ENCODE measurements at places on chromosomes 3 and 15. TPM values are rescaled to one million over a fixed set of nuclear protein-coding genes. Genes with fewer than 3 reads are reported as not detected.

GRCh38 chr3:59573911-59574310 lies 524.1 kb upstream of the CFAP20DC start:
- H3K4me3 ChIP-seq, result no peak overlapping the region
- H3K36me3 ChIP-seq, result no peaks in the 10 kb centered on the region
- H3K27me3 ChIP-seq, result peaks cover 2% of the 10 kb centered on the region

DNA sequence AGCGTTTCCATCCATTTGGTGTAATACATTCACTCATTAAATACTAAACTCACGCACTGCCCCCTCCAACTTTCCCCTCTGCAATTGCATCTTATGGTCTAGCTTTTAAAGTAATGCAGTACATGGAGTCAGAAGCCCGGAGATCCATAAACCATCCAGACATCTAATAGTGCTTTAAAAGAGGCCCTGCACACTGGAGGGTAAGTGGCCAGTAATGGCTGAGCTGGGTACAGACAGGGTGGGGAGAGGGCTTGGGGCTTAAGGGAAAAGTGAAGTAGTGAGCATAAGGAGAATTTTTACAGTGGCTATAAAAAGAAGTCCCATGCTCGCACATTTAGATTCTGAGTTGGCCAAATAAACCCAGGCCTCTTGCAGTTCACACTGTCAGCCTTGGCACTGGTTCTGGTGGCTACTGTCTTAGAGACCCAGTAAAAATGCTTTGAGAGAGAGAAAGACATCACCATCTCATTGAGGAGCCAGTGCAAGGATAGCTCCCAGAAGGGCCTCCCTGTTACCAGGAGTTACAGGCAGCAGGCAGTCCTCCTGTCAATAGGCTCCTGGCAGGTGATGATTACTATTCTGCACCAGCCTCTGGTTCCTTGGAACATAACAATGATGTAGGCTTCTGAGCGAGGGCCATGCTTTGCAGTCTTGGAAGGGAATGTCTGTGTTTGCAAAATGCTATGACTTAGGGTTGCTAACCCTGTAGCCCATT lies 112.6 kb upstream of the NEO1 start:
- H3K27me3 ChIP-seq, result peaks cover 17% of the 10 kb centered on the region
- H3K4me1 ChIP-seq, result no peaks in the 10 kb centered on the region
- no peaks in the 10 kb centered on the region for H3K36me3 ChIP-seq
- no peak for DNase-seq
- H3K4me3 ChIP-seq, result no peak overlapping the region
- H3K27ac ChIP-seq, result no peak overlapping the region

The A4GNT gene
- not detected for total RNA-seq

GRCh38 chr3:86990012-86990733 lies 776 bp downstream of the VGLL3 start:
- peak overlapping the region; percentile 95 for H3K4me3 ChIP-seq
- H3K36me3 ChIP-seq, result peaks cover 42% of the 10 kb centered on the region
- peaks cover 51% of the 10 kb centered on the region for H3K4me1 ChIP-seq

The KLHL40 gene
- total RNA-seq, result not detected

DNA sequence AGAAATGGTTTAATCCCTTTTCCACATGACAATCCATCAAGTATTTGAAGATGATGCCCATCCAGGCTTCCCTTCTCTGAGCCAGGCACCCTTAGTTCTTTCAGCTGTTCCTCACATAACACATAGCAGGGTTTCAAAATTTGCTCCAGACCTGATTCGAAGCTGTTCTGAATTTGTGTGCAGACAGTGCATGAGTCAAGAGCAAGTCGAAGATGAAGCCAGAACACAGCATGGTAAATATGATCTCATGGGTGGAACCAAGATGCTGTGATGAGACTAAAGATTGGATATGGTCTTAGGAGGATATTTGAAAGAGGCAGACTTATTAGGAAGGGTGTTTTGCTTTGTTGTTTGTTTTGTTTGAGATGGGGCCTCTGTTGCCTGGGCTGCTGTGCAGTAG lies 32.6 kb upstream of the PDE8A start:
- no peaks in the 10 kb centered on the region for H3K36me3 ChIP-seq
- no peak overlapping the region for H3K4me3 ChIP-seq
- no peaks in the 10 kb centered on the region for H3K27me3 ChIP-seq
- DNase-seq, result no peak
- H3K4me1 ChIP-seq, result peaks cover 13% of the 10 kb centered on the region

DNA sequence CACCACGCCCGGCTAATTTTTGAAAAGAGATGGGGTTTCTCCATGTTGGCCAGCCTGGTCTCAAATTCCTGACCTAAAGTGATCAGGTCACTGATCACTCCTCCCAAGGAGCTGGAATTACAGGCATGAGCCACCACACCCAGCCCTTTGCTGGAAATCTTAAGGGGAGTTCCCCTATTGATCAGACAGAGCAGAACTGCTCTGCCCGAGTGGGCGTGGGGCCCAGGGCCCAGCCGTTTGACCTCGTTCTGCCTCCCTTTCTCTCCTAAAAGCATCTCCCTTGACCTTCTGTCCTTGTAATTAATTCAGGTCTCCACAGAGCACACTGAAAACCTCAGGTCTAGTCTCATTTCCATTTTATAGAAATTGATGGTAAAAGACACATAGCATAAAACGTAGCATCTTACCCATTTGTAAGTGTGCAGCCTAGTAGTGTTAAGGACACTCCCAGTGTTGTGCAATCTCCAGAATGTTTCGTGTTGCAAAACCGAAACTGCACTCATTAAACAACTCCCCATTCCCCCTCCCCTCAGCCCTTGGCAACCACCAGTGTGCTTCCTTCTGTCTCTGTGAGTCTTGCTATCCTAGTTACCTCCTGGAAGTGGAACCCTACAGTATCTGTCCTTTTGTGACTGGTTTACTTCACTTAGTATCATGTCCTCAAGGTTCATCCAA lies 89.3 kb downstream of the SLCO3A1 start:
- no peak overlapping the region for H3K4me3 ChIP-seq
- H3K4me1 ChIP-seq, result peaks cover 2% of the 10 kb centered on the region
- H3K27ac ChIP-seq, result no peak overlapping the region
- H3K36me3 ChIP-seq, result no peaks in the 10 kb centered on the region
- no peak for DNase-seq

The SLC4A7 gene
- total RNA-seq, result 78.8 TPM

DNA sequence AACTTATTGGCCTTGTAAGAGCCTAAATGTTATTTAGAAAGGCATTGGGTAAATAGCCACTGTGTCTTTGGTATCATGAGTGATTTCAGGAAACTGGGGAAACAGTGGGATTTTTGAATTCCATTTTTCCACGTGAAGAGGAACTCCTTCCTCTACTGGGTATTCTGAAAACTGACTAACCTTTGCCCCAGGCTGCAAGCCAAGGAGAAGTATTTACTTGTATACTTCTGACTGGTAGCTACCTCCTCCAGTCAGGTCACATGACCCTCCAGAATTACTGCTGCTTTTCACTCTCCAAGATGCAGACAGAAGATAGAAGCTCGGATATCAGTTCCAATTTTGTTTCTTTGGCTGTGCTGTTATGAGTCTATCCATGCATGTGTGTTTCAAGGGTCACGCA lies 50.9 kb upstream of the MAP3K13 start:
- no peak for DNase-seq
- no peak overlapping the region for H3K4me3 ChIP-seq
- peaks cover 6% of the 10 kb centered on the region for H3K4me1 ChIP-seq
- H3K36me3 ChIP-seq, result peaks cover 30% of the 10 kb centered on the region
- no peaks in the 10 kb centered on the region for H3K27me3 ChIP-seq

DNA sequence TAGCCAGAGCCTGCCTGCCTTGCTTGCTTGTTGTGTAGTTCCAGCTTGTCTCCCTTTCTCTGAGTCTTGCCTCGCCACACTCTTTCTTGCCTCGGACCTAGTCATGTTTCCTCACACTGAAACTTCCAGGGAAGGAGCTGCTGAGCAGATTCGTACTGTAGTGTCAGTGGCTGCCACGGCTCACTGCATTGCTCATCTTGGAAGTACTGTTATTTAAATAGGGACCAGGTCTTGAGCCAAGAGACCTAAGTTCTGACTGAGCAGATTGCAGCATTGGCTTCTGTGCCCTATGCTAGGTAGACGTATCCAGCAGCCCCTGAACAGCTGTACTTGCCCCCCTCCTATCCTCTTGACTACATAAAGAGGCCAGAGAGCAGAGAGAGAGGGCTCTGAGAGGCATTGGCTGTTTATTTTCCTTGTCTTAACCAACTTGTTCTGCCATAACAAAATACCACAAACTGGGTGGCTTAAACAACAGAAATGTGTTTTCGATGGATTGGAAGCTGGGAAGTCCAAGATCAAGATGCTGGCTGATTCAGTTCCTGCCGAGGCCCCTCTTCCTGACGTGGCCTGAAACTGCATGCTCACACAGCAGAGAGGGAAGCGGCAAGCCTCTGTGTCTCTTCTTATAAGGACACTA lies 5.8 kb upstream of the RARRES1 start:
- peaks cover 1% of the 10 kb centered on the region for H3K4me1 ChIP-seq
- peaks cover 7% of the 10 kb centered on the region for H3K36me3 ChIP-seq
- H3K4me3 ChIP-seq, result no peak overlapping the region
- no peak overlapping the region for H3K27ac ChIP-seq

- H3K36me3 ChIP-seq, result no peaks in the 10 kb centered on the region
- no peaks in the 10 kb centered on the region for H3K27me3 ChIP-seq
- peak overlapping the region; percentile 82 for H3K27ac ChIP-seq
Measured at GRCh38 chr3:57959423-57960173, 48.6 kb upstream of the FLNB start.

GRCh38 chr3:62249484-62249776 lies 123.9 kb downstream of the FEZF2 start:
- no peak for DNase-seq
- no peaks in the 10 kb centered on the region for H3K36me3 ChIP-seq
- peaks cover 4% of the 10 kb centered on the region for H3K4me1 ChIP-seq

All from osteocyte (in vitro differentiated cells).